DMS 273 treated with DMSO at 0.1 percent for 48 hours (cell line): ENCODE measurements at places on chromosomes 5 and 9.

GRCh38 chr5:170691657-170692056 lies 91.9 kb upstream of the GABRP start:
- no peak for DNase-seq

GRCh38 chr9:13532407-13532806 lies 252.9 kb upstream of the MPDZ start:
- no peak for DNase-seq

- DNase-seq = no peak
Measured at GRCh38 chr5:102910240-102911226, 155.4 kb downstream of the PAM start.

- DNase-seq = no peak
Measured at GRCh38 chr9:110923601-110924000, 114.7 kb downstream of the LPAR1 start.

DNA sequence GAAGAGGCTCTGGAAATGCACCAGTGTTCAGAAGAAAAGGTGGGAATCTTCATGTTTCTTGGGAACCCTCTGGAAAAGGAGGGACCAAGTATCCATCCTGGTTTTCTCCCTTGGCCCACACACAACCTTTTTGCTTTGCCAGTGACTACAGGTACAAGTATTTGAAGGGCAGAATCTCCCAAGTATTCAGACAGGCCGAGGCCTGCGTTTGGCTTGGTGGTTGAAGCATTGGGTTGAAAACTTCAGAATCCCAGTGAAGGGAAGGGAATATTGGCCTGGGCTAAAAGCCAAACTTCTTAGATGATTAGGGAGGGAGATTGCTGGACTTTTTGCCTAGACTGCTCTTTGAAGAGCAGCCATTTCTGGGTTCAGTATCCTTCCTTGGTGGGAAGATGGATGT lies 71.9 kb downstream of the UBAP1 start:
- no peak for DNase-seq
